ENCODE measurements at places on chromosomes 6 and 20. TPM values are rescaled to one million over a fixed set of nuclear protein-coding genes. Genes with fewer than 3 reads are reported as not detected.

The CPXM1 gene
- total RNA-seq = 2.2 TPM

The MMP24 gene
- total RNA-seq = under 0.01 TPM

The HS3ST5 gene
- total RNA-seq = not detected

The ELOVL2 gene
- total RNA-seq = 0.39 TPM

The SCUBE3 gene
- total RNA-seq = 3.3 TPM

The SLC12A5 gene
- total RNA-seq = not detected

The MYB gene
- total RNA-seq = under 0.01 TPM

The ASIP gene
- total RNA-seq = not detected

The PDYN gene
- total RNA-seq = not detected

The DEFB132 gene
- total RNA-seq = not detected

The OXT gene
- 0.39 TPM for total RNA-seq

The OTOR gene
- total RNA-seq = not detected

The FAM209B gene
- not detected for total RNA-seq

The PTCRA gene
- total RNA-seq = not detected

The ABHD16B gene
- not detected for total RNA-seq

The B4GALT5 gene
- 19.1 TPM for total RNA-seq

The SPEF1 gene
- 0.20 TPM for total RNA-seq

The MCHR2 gene
- not detected for total RNA-seq

All from subcutaneous preadipocyte (primary cell).